Left lung (tissue), 14 donors: ENCODE measurements at places on chromosomes 12 and 14. TPM values are rescaled to one million over a fixed set of nuclear protein-coding genes. Genes with fewer than 3 reads are reported as not detected.

The IL22 gene
- not detected for total RNA-seq

The WNT5B gene
- 3.3 TPM for total RNA-seq

The SMIM41 gene
- total RNA-seq: 0.47 TPM

The KRT3 gene
- not detected for total RNA-seq

The BHLHE41 gene
- total RNA-seq: 25.8 TPM
